Hindlimb muscle (tissue), 1 donor: ENCODE measurements at places on chromosomes 5 and 9. TPM values are rescaled to one million over a fixed set of nuclear protein-coding genes. Genes with fewer than 3 reads are reported as not detected.

Gene NR6A1
- 0.68 TPM for polyA plus RNA-seq

Gene ACOT12
- not detected for polyA plus RNA-seq

Gene SPINK6
- polyA plus RNA-seq, result not detected

Gene PNPLA7
- 4.5 TPM for polyA plus RNA-seq

Gene SMIM33
- polyA plus RNA-seq, result not detected

Gene HSPA5
- 135 TPM for polyA plus RNA-seq

Gene SPINK4
- polyA plus RNA-seq, result 0.52 TPM

Gene GPR151
- polyA plus RNA-seq, result not detected

Gene SVEP1
- 20.6 TPM for polyA plus RNA-seq

Gene FOXD4L4
- not detected for polyA plus RNA-seq

Gene MLANA
- 1.4 TPM for polyA plus RNA-seq

Gene NKD2
- polyA plus RNA-seq, result 3.6 TPM

Gene FCHO2
- polyA plus RNA-seq, result 18.1 TPM

Gene DMRTA1
- polyA plus RNA-seq, result 0.05 TPM

Gene OR5C1
- polyA plus RNA-seq, result not detected

GRCh38 chr5:137734331-137734730 is 1.6 kb downstream of the KLHL3 start:
- DNase-seq, result no peak

DNA sequence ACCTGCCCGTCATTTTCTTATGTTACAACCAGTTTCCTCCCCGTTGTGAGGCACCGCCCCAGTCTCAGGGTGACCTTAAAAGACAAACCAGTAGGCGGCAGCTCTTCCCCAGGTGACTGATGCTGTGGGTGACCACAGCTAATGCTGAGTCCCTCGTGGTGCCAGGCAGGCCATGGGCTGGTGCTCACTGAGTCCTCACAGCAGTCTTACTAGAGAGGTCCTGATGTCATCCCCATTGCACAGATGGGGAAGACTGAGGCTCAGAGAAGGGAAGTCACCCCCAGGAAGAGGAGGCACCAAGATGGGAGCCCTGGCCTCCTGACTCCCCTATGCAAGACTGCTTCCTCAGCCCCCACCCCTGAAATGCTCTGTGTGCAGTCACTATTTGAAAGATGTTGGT is 978 bp downstream of the CFAP157 start:
- no peak for DNase-seq

GRCh38 chr5:120907953-120908352 is 443.9 kb downstream of the PRR16 start:
- no peak for DNase-seq

DNA sequence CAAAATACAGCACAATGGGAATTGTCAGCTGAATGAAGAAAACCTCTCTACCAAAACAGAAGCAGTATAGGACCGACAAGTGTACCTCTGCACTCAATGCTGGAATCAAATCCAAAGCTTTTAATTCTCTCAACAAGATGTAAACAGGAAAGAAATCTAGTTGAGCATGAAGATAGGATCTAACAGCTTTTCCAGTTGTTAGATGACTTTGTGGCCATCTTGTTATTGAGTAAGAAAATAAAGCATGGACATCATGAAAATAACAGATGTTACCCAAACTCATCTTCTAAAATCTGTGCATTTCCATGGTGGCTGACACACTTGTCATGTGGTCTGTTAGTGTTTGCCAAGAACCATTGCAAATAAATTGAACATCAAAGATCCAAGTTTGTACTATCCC is 34.7 kb downstream of the SREK1 start:
- DNase-seq, result no peak

DNA sequence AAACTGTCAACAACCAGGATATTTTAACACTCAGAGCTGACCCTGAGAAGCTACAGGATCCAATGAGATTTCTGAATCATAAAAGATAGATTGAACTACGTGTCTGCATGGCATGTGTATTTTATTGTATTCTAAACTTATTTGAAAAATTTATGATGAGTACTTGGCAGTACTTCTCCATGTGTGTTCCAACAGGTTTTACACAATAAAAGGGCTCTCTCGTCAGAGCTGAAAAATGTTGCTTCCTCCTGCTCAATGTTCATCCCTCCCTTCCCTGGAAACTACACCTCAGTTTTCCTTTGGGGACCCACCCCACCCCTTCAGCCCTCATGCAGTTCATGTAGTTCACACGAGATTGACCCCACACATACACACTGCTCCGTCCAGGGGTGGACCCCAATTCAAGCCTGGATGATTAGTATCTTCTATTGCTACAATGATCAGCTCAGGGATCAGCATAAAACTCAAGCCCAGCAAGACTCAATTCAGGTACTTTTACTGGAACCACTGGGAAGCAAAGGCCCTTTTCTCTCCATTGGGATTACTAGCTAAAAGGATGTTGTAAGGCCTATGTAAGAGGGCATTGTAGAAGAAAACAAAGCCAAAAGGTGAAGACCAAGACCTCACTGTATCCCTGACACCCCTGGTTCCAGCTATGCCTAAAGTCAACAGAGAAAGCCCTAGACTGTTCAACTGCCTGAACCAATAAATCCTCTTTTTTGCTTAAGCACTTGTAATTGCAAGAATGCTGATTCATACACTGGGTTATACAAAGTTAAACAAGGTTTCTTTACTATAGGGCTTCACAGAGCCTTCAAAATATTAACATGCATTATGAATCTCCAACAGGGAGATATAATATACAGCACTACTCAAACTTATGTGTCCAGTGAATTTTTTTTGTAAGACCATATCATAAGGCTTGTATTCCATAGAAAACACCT is 112.6 kb downstream of the SAXO1 start:
- no peak for DNase-seq

- no peak for DNase-seq
Measured at GRCh38 chr9:26746357-26747072, 146.1 kb downstream of the CAAP1 start.

DNA sequence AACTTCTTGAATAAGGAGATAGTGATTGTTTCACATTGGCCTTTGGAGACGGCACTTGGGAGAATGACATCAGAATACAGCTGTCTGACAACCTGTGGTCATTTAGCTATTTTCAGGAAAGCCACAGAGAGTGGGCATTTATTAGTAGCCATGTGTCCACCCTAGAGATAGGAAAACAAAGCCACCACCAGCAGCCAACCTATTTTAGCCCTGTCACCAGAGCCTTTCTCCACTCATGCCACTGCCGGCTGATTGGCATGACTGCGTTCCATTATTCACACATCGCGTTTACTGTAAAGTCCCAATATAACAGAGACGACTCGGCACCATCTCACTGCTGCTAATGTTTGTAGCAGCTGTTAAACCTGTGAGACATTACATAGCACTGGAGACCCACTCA is 330.1 kb downstream of the NDUFS4 start:
- DNase-seq, result no peak

GRCh38 chr5:52504584-52505240 is 283.0 kb upstream of the ITGA1 start:
- no peak for DNase-seq

DNA sequence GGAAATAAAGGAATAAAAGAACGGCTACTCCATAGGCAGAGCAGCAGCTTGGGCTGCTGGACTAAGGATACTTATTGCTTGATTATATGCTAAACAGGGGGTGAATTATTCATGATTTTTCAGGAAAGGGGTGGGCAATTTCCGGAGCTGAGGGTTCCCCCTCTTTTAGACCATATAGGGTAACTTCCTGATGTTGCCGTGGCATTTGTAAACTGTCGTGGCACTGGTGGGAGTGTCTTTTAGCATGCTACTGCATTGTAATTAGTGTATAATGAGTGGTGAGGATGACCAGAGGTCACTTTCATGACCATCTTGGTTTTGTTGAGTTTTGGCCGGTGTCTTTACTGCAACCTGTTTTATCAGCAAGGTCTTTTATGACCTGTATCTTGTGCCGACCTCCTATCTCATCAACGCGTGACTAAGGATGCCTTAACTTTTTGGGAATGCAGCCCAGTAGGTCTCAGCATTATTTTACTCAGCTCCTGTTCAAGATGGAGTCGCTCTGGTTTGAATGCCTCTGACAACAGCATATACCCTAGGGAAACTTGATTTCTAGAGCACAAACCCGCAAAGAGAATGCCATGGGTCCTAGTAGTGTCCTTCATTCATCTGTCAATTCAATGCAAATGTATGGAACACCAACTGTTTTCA is 47.8 kb upstream of the PWWP2A start:
- DNase-seq, result no peak

- DNase-seq, result no peak
Measured at GRCh38 chr9:108600896-108601295, 254.9 kb downstream of the ACTL7B start.

DNA sequence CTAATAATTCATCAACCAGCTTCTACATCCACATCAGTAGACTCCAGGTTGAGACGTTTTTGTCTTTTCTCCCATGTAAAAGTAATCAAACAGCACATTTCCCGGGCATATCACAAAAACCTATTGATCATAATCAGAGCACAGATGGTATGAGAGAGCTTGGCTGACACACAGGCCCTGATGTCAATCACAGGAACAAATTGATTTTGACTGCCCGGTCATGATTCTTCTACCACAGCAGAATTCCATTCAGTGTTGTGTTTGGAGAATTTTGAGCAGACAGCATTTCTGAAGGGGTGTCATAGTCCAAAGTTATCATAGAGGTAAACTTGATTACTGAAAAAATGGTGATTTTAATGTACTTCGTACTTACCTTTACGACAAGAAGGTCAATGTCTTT is 351.1 kb downstream of the ZSWIM6 start:
- DNase-seq, result no peak

DNA sequence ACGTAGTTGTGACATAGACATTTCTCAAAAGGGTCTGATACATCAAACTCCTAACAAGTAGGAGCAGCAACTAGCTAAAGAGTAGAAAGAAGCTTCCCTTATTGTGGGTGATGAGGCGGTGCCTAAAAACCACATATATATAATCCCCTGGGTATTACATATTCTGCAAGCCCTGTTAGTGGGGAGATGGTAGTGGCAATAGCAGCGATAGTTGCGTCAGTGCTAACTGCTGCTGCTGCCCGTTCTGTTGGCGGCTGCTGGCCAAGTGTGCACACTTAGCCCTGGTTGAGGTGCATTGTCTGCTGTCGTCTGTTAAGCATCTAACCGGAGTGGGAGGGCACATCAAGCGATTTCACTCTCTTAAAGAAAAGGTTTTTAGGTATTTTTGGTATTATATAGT is 35.8 kb downstream of the VLDLR start:
- no peak for DNase-seq

GRCh38 chr5:28807195-28807729 is 1768.9 kb upstream of the CDH9 start:
- DNase-seq, result no peak

GRCh38 chr5:118208031-118208453 is 780.3 kb downstream of the DTWD2 start:
- no peak for DNase-seq

DNA sequence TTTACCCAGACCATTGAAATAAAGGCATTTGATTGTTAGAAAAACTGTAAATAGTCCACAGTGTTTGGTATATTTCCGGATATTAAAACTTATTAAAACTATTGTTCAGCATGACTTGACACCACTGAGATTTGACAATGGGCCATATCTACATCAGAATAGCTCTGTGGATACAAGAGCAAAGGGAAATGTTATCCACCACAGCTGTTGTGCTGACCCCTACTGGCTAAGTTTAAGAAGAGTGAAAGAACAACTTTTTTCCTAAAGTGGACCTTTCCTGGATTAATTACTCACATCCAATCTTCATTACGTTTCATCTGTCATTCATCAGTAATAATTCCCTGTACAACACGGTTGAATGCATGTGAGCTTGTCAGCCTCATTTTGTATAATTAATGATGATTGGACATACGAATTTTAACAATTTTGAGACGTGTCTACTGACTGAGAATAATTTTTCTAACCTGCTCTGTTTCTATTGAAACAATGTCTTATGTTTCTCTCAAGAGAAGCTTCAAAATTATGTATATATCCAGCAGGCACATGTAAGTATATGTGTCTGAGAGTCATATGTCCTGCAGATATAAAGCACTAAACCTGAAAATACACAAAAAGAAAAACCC is 1952.6 kb downstream of the MAT2B start:
- DNase-seq, result no peak

GRCh38 chr5:100566382-100567141 is 31.4 kb downstream of the FAM174A start:
- no peak for DNase-seq

DNA sequence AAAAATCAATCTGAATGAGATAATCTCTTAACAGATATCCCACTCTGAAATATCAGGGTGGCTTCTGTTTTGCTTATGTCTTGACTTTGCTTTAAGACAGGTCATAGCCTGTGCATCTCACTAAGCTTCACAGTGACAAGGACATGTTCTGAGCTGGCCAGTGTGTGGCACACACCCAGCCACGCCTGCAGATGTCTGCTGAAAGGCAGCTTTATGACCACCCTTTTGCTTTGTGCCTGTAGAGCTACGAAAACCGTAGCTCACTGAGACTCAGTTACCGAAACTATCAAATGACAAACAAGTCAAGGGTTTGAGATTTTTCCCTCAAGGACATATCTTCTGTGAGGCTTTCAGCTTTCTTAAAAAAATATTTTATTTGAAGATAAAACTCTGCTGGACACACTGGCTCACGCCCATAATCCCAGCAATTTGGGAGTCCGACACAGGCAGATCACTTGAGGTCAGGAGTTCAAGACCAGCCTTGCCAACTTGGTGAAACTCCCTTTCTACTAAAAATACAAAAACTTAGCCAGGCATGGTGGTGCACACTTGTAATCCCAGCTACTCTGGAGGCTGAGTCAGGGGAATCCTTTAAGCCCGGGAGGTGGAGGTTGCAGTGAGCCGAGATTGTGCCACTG is 233.2 kb downstream of the SPATA31A1 start:
- no peak for DNase-seq

- DNase-seq, result no peak
Measured at GRCh38 chr9:14051419-14051818, 262.5 kb downstream of the NFIB start.

- DNase-seq, result no peak
Measured at GRCh38 chr9:112252194-112252593, 77.1 kb upstream of the SUSD1 start.

DNA sequence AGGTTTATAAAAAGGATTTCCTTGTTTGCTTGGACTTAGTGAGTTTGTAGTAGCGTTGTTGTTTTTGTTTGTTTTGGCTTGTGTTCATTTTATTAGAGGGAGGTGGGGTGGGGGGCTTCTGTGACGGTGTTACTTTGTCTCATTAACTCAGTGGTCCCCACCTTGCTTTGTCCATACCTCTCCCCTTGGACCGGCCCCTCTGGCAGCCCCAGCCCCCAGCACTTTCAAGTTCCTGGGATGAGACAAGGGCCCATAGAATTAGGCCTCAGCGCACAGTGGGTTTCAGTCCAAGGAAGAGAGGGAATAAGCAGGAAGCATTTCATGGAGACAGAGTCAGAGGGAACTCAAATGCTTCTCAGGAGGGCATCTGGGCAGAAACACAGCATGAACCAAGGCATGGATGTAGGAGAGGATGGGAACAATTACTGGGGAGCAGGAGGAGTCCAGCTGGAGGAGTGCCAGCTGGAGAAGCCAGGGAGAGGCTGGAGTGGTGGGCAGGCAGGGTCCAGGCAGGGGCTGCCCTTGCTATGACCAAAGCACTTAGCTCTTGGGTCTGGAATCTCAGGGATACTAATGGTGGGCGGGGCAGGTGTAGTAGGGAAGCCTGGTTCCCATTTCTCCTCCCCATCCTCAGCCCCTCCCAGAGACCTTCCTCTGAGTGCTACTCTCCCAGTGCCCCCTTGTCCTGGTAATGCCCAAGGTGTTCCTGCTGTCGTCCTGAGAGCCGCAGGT is 23.5 kb upstream of the ENHO start:
- no peak for DNase-seq

- DNase-seq, result no peak
Measured at GRCh38 chr9:68505681-68506409, 34.8 kb downstream of the TMEM252 start.
